SJCRH30 (cell line): ENCODE measurements at places on chromosomes 13 and 19.

DNA sequence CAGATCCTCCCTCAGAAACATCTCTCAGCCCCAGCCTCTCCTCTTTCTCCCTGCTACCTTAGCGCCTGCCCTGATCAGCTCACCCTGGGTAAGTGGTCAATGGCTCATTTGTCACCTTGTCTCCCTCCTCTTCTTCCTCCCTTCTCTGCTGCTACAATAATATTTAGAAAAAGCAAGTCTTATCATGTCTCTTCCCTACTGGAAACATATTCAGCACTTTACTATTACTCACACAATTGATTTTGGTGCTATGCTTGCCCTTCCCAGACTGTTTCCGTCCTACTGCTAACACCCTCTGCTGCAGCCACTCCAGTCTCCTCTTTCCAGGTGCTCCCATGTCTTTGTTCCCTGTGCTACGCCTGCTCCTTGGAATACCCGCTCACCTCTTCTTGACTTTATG is 35.8 kb downstream of the ESD start:
- H3K4me3 ChIP-seq = no peak overlapping the region
- H3K27me3 ChIP-seq = no peaks in the 10 kb centered on the region
- no peak overlapping the region for H3K27ac ChIP-seq

- peaks cover 38% of the 10 kb centered on the region for H3K4me1 ChIP-seq
- no peaks in the 10 kb centered on the region for H3K27me3 ChIP-seq
- H3K36me3 ChIP-seq = no peaks in the 10 kb centered on the region
- peak overlapping the region; percentile 13; the same call in 1 of the 2 replicates for H3K27ac ChIP-seq
- no peak overlapping the region for H3K4me3 ChIP-seq
These were observed 123.0 kb downstream of the KDM4B start for GRCh38 chr19:5091684-5092480.

DNA sequence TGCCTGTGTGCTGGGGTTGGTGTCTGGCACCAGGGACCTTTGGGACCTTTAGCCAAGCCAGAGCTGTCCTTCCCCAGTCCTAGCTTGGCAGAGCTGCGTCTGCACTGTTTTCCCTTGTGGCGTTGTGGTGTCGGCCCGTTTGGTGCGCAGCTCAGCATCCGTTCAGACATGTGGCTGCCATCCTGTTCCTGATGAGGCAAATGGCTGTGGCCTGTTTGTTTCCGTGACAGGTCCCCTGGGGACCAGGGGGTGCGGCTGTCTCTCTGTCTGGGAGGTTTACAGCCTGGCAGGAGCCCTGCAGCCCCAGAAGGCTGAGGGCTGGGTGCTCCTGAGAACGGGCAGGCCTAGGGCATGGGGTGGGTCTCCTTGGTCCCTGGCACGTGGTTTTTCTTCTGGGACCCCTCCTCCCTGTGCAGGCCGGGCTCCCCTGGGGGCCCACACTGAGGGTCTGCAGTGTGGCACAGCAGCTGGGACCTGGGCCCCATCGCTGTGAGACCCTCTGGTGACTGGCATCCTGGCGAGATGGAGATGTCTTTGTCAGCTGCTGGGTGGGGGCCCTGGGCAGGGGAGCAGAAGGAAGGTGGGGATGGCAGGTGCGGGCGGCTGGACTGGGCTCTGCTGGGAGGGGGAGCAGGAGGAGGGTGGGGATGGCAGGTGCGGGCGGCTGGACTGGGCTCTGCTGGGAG is 4.0 kb downstream of the SPPL2B start:
- H3K27me3 ChIP-seq = no peaks in the 10 kb centered on the region

DNA sequence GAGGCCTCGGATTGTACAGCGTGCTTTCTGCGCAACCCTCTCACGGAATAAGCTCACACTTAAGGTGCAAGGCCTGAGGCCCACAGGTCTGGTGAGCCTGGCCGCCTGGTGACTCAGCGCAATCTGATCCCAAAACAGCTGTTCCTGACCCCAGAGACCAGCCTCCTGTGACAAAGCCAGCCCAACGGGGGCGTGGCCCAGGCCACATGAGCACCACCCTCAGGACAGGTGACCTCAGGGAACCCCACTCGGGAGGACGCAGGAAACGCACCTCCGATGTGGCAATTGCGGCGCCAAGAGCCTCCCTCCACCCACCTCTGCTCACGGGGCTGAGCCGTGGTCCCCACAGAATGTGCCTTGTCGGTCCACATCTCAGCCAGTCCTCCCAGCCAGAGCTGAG is 26.4 kb downstream of the GRTP1 start:
- H3K4me1 ChIP-seq = 0 out of 2 replicates have a peak, but pooled peaks cover 2% of the 10 kb centered on the region
- H3K36me3 ChIP-seq = no peaks in the 10 kb centered on the region
- DNase-seq = peak; percentile 58
- H3K27me3 ChIP-seq = no peaks in the 10 kb centered on the region
- H3K27ac ChIP-seq = no peak overlapping the region
- H3K4me3 ChIP-seq = no peak overlapping the region

DNA sequence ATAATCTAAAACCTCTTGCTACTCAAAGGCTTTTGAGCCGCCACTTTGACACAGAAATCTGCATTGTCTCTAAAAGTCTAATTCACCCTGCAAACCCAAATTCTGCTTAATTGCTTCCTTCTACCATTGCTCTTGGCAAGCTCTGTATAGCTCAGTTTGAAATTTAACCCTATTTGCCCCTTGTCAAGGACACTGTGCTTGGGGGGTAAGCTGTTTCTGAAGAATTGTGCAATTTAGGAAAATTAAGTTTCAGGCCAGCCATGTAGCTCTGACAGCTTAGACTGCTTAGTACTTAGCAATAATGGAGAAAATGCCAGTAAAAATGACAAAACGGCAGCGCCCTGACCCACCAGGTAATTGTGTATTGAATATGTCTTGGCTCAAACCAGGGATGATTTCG is 282.2 kb downstream of the OLFM4 start:
- no peaks in the 10 kb centered on the region for H3K27me3 ChIP-seq
- no peak for DNase-seq
- no peak overlapping the region for H3K4me3 ChIP-seq
- no peak overlapping the region for H3K27ac ChIP-seq
- H3K36me3 ChIP-seq = no peaks in the 10 kb centered on the region

GRCh38 chr13:70967564-70967963 is 859.3 kb upstream of the KLHL1 start:
- no peak for DNase-seq
- no peaks in the 10 kb centered on the region for H3K4me1 ChIP-seq
- H3K27ac ChIP-seq = no peak overlapping the region
- no peaks in the 10 kb centered on the region for H3K27me3 ChIP-seq

DNA sequence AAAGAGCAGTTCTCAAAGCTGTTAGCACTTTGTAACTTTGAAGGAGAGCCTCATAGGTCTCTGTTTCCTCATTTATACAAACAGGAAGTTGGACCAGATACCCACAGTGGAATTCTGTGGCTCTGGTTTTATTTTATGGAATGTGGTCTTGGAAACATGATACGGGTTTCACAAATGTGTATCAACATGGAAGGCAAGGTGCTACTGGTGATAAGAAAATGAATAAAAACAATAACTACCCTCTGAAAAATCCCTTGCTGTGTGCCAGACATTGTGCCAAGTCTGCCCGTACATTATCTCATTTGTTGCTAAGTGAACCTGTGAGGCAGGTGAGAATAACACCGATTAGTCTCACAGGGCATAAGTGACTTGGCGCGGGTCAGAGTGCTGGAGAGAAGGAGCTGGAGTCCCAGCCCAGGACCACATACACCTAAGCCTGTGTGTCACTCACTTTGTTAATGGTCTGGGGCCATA is 45.0 kb upstream of the RNF113B start:
- peaks cover 30% of the 10 kb centered on the region for H3K4me1 ChIP-seq
- H3K4me3 ChIP-seq = no peak overlapping the region
- peak overlapping the region; percentile 24 for H3K27ac ChIP-seq
- H3K27me3 ChIP-seq = no peaks in the 10 kb centered on the region
- peak; percentile 33 for DNase-seq
- no peaks in the 10 kb centered on the region for H3K36me3 ChIP-seq
